ENCODE measurements at places on chromosomes 13 and 19.

DNA sequence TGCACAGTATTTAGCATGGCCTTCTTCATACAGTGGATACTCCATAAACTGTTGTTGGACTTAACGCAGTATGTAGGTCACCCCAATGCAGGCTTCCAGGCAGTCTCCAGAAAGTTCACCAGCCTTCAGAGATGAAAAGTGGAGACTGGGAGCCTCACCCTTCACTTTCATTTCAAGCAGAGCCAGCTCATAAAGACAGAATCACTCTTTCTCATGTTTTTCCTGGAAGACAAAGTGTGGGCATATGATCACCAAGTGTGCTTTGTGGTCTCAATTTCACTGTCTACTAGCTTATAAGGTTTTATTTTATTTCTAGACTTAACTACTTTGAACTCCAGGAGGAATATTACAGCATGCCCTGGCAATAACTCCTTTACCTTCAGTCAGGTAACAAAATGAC lies 26.3 kb upstream of the TNFSF11 start:
- DNase-seq: no peak

- DNase-seq: peak; percentile 27
These were observed 63.9 kb downstream of the GPC6 start for GRCh38 chr13:93290503-93290902.

GRCh38 chr13:50284540-50284939 lies 269.3 kb downstream of the KCNRG start:
- no peak for DNase-seq

DNA sequence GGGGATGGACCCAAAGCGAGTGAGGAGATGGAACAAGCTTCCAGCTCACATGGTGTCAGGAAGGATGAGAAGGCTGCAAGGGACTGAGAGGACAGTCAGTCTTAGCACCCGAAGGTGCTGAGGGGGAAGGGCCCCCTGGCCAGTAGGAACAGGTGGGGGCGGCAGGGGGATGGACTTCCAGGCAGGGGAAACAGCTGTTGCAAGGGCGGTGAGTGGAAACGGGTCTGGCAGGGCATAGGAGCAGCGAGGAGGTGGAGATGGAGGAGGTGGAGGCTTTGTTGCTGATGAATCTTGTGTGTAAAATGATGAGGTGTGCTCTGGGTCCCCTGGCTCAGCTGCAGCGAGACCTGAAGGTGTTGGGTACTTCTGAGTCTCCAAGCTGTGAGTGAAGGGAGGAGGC lies 1.2 kb downstream of the MAP1S start:
- no peak for DNase-seq

DNA sequence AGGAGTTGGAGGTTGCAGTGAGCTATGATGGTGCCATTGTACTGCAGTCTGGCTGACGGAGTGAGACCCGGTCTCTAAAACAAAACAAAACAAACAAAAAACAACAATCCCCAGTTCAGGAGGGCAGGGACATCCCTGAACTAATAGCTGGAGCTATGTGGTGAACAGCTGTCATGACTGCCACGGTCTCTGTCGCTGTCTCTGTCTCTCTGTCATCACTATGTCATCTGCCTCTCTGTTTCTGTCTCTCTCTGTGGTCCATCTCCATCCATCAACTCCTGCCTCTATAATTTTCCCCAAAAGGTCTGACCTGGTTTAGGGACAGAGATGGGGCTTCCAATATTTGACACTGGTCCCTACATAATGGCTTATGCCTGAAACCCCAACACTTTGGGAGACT lies 7.4 kb downstream of the ITPKC start:
- no peak for DNase-seq

DNA sequence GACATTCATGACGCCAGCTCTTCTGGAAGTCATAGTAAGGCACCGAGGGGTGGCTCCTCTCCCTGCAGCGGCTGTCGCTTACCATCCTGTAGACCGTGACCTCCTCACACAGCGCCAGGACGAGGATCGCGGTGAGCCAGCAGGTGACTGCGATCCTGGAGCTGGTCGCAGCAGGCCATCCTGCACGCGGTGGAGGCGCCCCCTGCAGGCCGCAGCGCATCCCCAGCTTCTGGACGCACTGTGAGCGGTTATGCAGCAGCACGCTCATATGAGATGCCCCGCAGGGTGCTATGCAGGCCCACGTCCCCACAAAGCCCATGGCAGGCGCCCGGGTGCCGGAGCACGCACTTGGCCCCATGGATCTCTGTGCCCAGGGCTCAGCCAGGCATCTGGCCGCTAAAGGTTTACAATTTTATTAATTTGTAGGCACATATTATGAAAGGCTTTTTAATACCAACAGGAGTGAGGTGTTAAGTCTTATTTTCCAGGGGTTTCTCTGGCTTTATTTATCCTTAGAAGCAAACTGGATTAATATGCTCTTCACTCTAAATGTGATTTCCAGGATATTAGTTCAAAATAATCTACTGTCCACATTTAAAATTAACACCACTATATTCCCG lies 35.6 kb upstream of the PSPC1 start:
- no peak for DNase-seq

- DNase-seq: no peak
These were observed 4.9 kb downstream of the CERS4 start for GRCh38 chr19:8213827-8214672.

DNA sequence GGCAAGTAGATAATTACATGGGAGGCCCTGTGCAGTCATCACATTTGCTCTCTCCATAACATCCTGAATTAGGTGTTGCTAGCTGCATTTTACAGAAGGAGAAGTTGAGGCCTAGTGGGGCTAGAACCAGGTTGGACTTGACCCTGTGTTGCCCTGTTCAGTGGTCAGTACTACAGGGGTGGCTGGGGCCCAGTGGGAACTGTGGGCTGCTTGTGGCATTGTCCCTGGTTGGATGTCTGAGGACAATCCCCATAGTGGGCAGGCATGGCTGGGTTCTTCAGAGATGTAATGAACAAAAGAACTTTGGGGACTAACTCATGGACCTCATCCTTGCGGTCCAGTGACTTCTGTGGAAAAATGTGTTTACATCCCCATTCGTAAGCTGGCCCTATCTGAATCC lies 38.9 kb downstream of the MTUS2 start:
- no peak for DNase-seq

GRCh38 chr13:58324161-58324560 lies 692.6 kb downstream of the PCDH17 start:
- no peak for DNase-seq

- DNase-seq: no peak
These were observed at the start of gene SHD for GRCh38 chr19:4278419-4279266. Gene SHD (plus strand): TSS chr19:4279266. CDS start chr19:4280064, 798 bp downstream.

DNA sequence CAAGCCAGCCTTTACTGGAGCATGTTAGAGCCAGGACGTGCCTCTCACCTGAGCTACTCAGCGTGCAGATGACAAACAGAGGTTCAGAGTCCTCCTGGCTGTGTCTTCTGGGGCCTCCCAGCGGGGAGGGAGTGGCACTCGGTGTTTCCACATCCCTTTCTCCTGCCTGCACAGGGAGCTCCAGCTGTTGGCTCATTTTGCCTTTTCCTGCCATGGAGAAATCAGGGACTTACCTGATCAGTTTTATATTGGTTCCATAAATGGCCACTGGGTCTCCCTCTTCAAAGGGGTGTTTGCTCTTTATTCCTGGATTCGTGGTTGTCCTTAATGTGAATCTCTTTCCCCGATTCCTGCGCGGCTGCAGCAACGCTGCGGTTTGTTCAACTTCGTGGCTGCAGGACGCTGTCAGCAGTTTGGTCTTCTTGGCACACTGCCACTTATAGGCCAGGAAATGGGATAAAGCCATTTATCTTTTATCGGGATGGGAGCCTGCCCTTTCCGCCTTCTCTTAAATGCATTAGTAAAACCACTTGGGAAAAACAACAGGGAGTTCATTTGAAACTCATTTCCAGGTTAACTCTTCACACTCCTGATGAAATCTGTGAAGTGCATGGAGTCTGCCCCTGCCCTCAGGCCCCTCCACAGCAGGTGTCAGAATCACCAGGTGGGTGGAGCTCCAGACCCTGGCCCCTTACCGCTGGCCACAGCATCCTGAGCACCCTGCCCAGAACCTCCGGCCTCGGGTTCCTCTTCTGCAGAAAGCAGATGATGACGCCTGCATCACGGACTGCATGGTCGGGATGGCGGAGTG lies 39.8 kb upstream of the MCF2L start:
- no peak for DNase-seq

DNA sequence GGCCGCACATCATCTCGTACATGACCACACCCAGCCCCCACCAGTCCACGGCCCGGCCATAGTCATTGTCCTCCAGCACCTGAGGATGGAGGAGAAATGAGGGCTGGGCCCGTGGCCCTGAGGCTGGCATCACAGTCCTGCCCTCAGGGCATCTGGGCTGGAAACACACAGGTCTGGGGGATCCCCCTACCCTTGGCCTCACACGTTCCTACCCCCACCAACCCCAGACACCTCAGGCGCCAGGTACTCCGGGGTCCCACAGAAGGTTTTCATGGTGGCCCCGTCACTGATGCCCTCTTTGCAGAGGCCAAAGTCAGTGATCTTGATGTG lies 9.5 kb upstream of the CCNP start:
- DNase-seq: no peak

GRCh38 chr19:51468545-51468920 lies 9.8 kb upstream of the CEACAM18 start:
- no peak for DNase-seq

GRCh38 chr13:82480415-82480814 lies 1401.9 kb downstream of the SLITRK1 start:
- DNase-seq: no peak

GRCh38 chr19:20423381-20424197 lies 142.0 kb downstream of the ZNF737 start:
- DNase-seq: no peak

DNA sequence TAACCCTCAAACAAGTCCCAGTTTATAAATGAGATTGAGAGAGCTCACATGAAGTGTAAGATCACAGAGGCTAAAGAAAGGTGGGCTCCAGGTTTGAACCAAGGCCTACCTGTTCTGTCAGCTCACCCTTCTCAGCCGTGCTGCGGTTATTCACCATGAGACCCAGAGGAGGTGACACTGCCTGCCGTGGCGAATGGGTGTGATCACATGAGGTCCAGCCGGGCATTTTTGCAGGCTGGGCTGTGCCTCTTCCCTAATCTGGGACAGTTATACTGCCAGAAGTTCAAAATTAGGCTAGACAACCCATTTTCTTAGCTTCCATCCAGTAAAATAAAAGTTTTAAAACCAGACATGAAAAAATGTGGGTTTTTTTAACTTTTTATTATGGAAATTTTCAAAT lies 146.8 kb downstream of the FOXO1 start:
- DNase-seq: no peak

- no peak for DNase-seq
These were observed 243.3 kb upstream of the STARD13 start for GRCh38 chr13:33528896-33529295.

DNA sequence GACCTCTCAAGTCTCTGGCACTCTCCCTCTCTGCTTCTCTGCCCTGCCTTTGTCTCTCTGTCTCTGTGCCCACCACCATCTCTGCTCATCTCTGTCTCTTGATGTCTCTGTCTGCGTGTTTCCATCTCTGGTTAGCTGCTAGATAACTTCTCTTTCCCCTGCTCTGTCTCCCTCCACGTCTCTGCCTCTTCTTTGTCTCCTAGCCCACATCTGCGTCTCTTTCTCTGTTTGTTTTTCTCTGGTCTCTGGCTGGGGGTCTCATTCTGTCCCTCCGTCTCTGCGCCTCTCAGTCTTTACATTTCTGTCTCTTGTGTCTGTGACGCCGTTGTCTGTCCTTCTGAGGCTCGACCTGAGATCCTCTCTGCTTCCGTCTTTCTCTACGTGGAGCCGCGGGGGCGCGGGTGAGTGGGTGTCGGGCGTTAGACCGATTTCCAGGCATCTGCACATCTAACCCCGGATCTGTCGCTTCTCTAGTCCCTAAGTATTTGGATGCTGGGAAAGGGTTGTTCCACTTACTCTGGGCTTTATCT lies 386 bp downstream of the GIPR start:
- no peak for DNase-seq

- DNase-seq: no peak
These were observed 683.4 kb upstream of the ARGLU1 start for GRCh38 chr13:107251341-107251740.

GRCh38 chr13:20571676-20572075 lies 4.7 kb downstream of the IFT88 start:
- no peak for DNase-seq

GRCh38 chr19:47047763-47048405 lies 540 bp downstream of the TMEM160 start:
- peak; percentile 86 for DNase-seq

- DNase-seq: no peak
These were observed 3.3 kb upstream of the KLK15 start for GRCh38 chr19:50836543-50837195.
